ENCODE measurements at places on chromosomes 12 and 14.

GRCh38 chr12:111404362-111405148 lies 1.2 kb upstream of the SH2B3 start:
- DNase-seq: no peak

GRCh38 chr12:27177706-27178105 lies 66.4 kb upstream of the STK38L start:
- DNase-seq: no peak

DNA sequence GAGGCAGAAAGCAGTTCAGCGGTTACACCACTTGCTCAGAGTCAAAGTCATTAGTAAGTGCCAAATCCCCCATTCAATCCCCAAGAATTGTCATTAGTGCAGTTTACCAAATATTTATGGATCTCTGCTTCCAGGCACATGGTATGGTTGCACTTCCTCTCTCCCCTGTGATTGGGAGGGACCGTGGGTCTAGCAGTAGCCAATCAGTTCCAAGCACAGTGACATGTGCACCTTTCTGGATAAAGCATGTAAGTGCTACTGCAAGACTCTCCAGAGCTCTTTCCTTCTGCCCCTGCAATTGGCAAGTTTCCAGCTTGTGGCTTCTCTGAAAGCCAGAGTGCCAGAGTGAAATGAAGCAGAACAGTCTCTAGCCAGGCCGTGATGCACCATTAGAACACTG lies 85.3 kb upstream of the FLRT2 start:
- DNase-seq: no peak

GRCh38 chr12:111748151-111748672 lies 18.5 kb upstream of the ALDH2 start:
- DNase-seq: no peak

GRCh38 chr14:55052269-55052930 lies 953 bp downstream of the MAPK1IP1L start:
- DNase-seq: no peak

DNA sequence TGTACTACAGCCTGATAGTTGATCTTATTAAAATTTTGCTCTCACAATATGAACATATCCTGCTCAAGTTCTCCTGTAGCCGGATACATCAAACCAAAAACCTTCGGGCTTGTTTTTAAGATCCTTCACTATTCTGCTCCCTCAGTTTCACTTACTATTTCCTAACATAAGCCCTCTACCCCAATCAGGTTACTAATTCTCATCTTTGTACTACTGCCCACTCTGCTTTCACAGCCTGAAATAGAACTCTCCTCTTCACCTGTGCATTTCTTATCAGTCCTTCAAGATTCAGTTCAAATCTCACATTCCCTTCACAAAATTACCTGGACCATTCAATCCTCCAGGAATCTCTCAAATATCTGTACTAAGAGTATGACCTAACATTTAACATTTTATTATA lies 14.2 kb downstream of the PAWR start:
- no peak for DNase-seq

GRCh38 chr12:226401-226800 lies 12.4 kb upstream of the SLC6A12 start:
- no peak for DNase-seq

GRCh38 chr12:10220398-10221077 lies 7.9 kb downstream of the GABARAPL1 start:
- no peak for DNase-seq

DNA sequence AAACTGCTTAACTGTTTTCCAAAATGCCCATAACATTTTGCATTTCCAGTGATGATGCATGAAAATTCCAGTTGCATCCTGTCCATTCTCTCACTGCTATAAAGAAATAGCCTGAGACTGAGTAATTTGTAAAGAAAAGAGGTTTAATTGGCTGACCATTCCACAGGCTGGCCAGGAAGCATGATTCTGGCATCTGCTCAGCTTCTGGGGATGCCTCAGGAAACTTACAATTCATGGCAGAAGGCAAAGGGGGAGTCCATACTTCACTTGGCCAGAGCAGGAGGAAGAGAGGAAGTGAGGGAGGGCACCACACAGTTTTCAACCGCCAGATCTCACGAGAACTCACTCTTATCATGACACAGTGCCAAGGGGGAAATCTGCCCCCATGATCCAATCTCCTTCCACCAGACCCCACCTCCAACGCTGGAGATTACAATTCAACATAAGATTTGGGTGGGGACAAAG lies 18.2 kb upstream of the CLEC2D start:
- DNase-seq: no peak

DNA sequence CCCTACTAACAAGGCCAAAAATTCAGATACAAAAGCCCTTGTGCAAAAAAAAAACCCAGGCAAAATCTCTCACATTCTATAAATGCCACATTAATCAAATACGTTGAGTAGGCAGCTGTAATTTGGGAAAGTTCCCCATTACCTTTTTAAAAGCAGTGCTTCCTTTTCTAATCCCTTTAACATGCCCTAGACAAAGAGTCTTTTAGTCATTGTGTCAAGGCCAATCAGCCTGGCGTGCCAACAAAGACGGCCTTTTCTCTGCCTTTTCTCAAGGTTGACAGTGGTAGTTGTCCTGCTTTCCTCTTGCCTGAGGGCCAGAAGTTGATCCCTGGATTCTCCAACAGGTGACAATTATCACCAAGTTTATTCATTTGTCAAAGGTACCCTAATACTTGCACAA lies 62.5 kb upstream of the METAP2 start:
- DNase-seq: no peak

DNA sequence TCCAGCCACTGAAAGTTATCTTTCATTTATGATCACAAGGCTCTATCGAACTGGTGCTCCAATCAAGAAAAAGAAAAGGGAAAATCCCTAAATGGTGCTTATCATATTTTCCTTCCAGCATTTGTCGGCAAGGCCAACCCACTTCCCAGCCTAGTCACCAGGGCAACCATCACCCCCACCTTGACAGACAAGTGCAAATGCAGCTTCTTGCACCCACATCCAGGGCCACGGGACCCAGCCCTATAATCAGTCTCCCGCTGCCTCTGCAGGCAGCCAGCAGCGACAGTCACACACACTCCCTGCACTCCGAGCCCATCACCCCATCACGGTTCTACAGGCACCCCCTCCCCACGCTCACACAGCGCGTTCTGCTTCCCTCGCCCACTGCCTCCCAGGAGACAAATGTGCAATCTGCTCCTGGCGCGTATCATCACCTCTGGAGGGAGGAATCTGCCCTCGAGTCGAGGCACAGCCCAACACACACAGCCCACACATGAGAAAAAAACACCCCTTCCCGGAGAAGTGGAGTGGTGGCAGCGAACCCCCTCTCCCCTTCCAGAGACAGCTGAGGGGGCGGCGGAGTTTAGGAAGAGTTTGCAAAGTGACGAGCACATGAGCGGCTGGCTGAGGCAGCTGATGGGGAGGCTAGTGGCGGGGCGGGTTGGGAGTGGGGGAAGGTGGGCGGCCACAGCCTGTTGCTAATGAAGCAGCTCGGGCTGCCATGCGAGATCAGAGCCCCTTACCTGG lies 9.3 kb upstream of the PPP4R4 start:
- no peak for DNase-seq

DNA sequence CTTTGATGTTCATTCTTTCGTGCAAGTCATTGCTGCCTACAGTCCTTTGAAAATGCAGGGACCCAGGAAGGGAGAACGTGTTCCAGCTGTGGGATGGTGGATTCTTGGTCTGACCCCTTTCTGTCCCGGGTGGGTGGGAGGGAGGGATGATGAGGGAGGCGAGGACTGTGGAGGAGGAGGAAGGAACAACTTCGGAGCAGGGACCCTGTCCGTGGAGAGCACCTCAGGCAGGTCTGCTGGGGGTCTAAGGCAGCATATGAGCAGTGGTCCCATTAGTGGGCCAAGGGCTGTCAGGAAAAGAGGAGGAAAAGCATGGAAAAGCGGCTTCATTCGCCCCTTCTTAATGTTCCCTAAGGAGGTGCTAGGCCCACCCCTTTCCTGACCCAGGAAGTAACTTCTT lies 36.0 kb downstream of the CACNA2D4 start:
- no peak for DNase-seq

- no peak for DNase-seq
Measured at GRCh38 chr14:100838493-100839314, 12.8 kb downstream of the MEG3 start.
